ENCODE measurements at places on chromosomes 1 and 21.

DNA sequence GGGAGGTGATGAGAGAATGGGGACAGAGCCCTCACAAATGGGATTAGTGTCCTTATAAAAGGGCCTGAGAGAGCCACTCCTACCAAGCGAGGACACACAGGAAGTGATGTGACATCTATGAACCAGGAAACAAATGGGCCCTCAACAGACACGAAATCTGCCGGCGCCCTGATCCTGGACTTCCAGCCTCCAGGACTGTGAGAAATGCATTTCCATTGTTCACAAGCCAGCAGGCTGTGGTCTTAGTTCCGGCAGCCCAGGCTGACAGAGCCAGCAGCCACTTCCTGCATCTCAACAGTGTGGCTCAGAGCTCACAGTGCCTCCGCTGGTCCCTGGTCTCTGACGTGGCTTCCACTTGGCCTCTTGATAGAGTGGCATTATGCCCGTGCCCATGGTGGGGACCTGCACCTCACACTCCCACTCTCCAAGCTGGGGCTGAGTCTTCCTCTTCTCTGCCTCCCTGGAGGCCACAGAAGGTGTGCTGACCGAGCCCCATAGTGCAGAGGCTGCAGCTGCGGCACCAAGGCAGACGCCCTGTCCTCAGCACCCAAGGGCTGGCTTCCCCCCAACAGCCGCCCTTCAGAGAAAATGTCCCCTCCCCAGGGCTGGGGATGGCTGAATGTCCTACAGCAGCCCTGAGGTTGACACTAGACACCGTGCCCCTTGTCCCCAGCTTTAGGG lies 44.9 kb downstream of the ACOT7 start:
- DNase-seq: peak; percentile 10

- DNase-seq: no peak
Observed at GRCh38 chr1:159922511-159923202, 2.6 kb downstream of the TAGLN2 start.

DNA sequence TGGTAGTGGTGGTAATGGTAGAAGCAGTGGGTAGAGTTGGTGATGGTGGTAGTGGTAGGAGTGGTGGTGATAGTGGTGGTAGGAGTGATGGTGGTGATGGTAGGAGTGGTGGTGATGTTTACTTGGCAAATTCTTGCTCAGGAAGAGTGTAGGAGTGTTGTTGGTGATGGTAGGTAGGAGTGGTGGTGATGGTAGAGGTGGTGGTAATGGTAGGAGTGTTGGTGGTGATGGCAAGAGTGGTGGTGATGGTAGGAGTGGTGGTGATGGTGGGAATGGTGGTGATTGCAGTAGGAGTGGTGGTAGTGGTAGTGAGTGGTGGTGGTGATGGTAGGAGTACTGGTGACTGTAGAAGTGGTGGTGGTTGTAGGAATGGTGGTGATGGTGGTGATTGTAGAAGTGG lies 106.5 kb downstream of the DISC1 start:
- no peak for DNase-seq

DNA sequence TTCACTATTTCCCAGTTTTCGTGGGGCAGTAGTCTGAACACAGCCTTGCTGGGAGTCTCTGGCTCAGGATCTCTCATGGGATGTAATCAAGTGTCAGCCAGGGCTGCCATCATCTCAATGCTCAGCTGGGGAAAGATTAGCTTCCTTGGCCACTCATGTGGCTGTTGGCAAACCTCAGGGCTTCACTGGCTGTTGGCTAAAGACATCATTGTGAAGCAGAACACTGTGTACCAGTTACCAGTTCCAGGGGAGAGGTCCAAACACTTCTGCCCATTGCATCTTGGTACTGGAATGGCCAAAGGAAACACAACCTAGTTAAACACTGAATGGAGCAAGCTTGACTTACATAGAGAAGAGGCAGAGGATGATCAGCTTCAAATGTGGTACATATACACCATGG lies 33.7 kb downstream of the AADACL4 start:
- no peak for DNase-seq

- DNase-seq: no peak
Observed at GRCh38 chr1:86263101-86263500, 106.5 kb upstream of the COL24A1 start.

- no peak for DNase-seq
Observed at GRCh38 chr1:224779536-224779935, 149.9 kb upstream of the DNAH14 start.

DNA sequence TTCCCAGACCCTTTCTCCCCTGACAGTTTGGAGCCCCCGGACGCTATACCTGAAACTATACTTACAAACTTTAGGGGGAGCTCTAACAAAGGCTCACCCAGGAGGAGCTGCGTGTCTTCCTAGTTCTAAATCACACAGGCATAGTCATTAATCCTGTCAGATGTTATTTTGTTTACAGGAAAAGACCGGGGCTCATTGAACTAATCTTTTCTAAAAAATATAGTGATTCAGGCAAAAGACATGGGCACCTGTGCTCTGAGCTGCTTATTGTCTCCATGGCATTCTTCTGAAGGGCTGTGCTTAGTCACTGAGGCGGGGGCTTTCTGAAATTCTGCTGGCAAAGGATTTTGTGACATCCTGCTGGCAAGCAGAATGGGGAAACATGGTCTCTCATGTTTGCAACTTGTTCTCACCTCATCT lies 1577.0 kb downstream of the NCAM2 start:
- no peak for DNase-seq

GRCh38 chr1:23194119-23194984 lies 22.9 kb downstream of the HTR1D start:
- DNase-seq: no peak

DNA sequence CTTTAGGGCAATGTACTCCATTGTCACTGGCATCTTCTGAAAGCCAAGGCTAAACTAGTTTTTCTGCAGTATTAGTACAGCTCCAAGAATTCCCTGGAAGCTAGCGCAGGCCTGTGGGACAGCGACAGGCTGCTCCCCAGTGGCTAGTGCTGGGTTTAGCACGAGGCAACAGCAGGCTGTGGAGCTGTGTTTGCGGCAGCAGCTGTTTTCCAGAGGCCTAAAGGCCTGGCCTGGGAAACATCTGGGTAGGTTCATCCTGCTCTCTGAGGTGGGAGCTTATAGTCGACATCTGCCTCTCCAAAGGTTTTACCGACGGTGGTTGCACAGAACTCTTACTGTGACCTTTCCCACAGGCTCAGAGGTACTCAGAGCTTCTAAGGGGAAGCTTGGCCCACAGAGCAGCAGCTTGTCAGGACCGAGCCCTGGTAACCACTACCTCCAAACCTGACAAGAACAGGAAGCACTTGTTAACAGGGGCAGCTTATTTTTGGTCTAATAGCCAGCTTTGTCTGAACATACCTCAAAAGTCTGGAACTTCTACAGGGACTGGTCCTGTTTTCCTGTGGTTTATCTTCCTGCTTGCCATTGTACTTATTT lies 17.2 kb downstream of the CC2D1B start:
- no peak for DNase-seq

- DNase-seq: no peak
Observed at GRCh38 chr1:113545210-113545609, 154.9 kb downstream of the MAGI3 start.

DNA sequence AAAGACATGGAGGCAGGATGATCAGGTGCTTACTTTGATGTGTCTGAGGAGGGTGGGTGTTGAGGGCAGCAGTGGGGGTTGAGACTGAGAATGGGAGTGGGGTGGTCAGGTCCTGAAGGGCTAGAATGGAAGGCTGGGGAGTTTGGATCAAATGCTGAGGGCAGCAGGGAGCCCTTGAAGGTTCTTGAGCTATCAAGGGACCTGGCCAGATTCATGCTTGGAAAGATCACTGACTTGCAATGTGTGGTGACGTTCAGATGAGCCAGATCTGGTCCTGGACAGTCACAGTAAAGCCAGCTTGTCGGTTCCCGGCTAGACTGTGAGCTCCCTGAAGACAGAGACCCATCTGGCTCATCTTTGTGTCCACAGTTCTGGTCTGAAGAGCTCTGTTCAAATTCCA lies 3.8 kb downstream of the EPHB2 start:
- no peak for DNase-seq

GRCh38 chr1:172723251-172723650 lies 64.3 kb downstream of the FASLG start:
- DNase-seq: no peak

Data from bone marrow (tissue), 2 donors.